ENCODE measurements at places on chromosomes 13 and 19.

- peak; percentile 15 for DNase-seq
These were observed at the start of gene KLF12 for GRCh38 chr13:74134221-74134776. KLF12 (minus strand) TSS chr13:74134404.

GRCh38 chr19:15402411-15403150 is 16.2 kb downstream of the AKAP8L start:
- no peak for DNase-seq

DNA sequence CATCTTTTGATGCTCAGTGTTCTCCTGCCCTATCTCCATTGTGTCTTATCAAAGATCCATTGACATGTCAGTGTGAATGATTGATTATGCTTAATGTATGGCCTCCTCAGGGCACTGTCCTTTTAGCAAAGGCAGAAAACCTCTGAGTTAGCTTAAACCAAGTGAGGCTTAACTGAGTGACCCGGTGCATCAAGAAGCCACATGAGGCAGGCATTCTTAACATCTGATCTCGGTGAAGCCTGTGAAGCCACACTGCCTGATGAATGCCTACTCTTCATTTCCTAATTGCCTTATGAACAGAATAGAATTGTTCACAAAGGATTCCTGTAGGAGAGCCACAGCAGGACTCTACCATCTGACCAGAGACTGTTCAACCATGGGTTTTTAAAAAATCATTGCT is 168.1 kb upstream of the SOX21 start:
- no peak for DNase-seq

GRCh38 chr19:21568816-21569493 is 63.6 kb downstream of the ZNF429 start:
- DNase-seq = peak; percentile 88

DNA sequence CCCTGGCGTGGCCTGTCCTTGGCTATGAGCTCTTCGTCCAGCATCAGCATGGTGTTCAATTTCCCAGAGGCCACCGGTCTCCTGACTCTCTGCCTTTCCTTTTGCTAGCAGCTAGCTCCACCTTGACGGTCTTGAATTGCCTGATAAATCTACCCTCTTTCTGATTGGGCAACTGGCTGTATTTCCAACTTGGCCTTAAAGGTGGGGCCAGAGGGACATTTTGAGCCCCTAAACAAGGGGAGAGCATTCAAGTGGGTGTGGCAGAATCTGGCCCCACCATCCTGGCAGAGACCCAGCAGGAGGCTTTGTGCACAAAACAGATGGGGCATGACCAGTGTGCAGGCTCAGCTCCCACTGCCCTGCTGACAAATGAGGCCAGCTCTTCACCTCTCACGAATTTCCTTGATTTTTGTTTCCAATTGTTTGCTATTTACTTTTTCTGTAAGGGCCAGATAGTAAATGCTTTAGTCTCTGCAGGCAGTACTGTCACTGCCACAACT is 148.9 kb upstream of the VSTM2B start:
- no peak for DNase-seq

DNA sequence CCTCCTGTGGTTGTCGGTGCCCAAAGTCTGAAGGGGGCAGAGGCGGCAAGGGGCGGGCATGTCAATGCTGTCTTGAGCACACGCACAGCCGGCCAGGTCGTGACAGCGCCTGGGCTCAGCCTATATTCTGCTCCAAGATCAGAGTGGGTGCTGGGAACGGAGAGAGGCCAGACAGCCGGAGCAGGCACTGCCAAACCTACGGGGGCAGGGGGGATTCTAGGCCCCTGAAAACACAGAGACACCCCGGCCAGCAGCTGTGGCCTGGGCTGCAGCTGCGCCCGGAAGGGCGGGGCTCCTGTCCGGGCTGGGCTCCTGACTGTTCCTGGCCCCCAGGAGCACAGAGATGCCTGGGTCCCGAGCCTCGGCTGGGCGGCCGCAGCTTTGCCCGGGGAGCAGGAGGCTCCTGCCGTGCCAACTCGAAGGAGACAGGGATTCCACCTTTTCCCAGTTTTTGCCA is 2662.9 kb upstream of the PCDH20 start:
- no peak for DNase-seq

DNA sequence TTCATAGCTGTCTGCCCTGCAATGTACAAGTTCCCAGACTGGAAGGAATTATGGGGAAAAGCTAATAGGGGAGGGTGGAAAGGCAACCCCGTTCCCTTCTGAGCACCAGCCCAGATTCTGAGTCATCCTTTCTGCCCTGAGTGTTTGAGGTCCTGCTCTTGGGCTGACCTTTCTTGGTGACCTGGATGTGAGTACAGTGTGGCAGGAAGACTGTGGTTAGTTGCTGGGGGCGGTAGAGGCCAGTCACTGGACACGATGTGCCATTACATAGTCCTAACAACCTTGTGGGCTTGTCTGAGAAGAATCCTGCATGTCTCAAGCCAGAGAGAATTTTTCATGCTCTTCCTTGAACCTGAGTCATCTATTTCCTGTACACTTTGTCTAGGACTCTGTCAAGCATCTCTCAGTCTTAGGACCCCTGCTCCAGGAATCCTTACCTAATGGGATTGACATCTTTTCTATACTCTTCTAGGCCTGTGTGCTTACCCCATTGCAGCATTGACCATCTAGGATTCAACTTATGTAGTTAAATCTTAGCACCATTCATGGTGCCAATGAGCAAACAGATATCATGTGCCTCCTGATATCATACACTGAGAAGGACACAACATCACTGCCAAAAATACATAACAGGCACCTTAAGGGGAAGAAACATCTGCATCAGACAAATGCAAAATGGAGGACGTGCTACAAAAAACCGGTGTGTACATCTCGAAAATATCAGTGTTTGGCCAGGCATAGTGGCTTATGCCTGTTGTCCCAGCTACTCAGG is 8.1 kb upstream of the ANGPTL4 start:
- DNase-seq = peak; percentile 96

DNA sequence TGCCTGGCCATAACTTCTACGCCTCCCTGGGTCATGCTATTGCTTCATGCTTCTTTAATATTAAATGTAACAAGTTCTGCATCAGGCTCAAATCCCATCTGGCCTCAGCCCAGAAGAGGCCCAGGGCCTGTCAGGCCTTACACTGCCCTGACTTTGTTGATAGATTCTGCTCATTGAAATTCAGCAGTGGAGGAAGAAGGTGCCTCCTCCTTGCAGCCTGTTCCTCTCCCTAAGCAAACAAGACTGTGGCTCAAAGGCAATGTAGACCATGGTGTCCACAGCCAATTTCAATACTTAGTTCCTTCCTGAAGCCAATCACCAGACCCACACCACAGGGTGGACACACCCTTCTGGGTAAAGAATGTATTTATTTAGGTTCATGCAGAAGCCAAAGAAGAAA is 59.4 kb downstream of the LACC1 start:
- no peak for DNase-seq

DNA sequence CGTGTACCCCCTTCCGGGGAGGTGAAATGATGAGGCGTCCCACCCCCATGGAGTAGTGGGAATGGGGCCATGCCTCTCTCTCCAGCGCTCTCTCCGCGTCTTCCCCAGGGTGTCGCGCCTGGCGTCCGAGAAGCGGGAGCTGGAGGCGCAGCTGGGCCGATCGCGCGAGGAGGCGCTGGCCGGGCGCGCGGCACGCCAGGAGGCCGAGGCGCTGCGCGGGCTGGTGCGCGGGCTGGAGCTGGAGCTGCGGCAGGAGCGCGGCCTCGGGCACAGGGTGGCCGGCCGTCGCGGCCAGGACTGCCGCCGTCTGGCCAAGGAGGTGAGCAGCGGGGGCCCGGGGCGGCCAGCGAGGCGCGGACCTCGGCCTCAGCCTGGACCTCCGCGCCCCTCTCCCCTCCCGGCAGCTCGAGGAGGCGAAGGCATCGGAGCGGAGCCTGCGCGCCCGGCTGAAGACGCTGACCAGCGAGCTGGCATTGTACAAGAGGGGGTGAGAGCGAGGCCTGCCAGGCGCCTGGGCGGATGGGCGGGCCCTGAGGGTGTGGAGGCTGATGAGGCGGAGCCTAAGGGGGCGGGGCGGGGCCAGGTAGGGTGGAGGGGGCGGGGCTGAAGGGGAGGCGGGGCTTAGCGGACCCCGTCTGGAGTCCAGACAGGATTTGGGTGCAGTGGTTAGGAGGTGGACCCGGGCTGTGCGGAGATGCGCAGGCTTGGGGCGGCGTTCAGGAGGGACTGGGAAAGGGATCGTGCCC is 7.7 kb downstream of the PGLYRP1 start:
- DNase-seq = peak; percentile 57

GRCh38 chr13:41416276-41416675 is 41.1 kb upstream of the RGCC start:
- DNase-seq = peak; percentile 46

- DNase-seq = no peak
These were observed 10.4 kb upstream of the TBC1D4 start for GRCh38 chr13:75492389-75492788.

DNA sequence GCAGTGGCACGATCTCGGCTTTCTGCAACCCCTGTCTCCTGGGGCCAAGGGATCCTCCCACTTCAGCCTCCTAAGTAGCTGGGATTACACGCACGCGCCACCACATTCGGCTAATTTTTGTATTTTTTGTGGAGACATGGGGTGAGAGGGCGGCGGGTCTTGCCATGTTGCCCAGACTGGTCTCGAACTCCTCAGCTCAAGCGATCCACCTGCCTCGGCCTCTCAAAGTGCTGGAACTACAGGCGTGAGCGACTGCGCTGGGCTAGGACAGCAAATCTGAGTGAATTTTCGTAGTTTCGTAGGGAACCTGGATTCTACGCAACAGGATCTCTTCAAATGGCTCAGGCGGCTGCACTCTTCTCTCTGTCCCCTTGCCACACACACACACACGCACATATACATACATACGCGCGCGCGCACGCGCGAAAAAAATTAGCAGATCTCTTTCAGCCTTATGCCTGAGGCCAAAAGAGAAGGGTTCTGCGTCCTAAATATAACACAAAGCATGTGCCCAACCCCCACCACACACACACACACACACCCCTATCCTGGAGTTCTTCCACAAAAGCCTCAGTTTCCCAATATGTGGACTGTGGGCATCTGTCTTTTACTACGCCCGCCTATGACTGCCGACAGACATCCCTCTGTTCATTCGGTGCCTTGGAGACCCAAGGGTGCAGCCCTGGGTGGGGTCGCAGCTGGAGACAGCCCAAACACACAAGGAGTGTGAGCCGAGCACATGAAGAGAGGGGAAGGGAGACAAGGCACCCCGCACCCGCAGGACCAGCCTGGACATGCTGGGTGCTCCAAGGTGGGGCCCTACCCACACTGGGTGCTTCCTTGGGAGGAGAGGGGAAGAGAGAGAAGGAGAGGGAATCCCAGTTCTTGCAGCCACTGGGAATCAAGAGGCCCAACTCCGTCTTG is 616 bp downstream of the PINLYP start:
- no peak for DNase-seq

DNA sequence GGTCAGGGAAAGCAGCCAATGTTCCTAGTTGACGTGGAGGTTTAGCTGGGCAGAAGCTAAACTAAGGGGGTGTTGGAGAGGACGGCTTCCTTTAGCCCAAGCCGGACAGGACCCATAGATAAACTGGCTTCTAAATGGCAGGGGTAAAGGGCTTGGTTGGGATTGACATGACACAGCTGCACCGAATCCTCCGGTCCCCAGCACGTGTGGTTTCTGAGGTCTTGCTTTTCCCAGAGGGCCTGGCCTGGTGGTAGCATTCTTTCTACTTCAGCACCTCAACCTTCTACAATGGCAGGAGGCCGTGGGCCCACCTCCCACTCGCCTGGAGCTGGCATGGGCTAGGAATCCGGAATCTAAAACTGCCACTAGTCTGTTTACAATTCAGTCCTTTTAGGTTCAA is 163.0 kb downstream of the FGF9 start:
- DNase-seq = no peak

DNA sequence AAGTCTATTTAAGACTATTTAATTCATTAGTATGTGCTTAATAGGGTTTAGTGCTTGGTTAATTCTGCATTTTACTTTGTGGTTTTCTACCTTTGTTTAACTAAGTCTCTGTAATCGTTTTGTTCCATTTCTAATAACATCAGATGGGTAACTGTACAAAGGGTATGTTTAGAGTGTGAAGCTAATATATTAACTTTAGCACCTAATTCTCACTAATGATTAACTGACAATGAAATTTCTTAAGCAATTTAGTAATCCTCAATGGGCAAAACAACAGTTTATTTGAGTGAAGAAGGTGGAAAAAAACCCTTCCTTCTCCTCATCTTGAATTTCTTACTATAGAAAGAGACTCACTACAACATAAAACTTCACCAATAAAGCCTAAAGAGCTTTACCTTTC is 448.1 kb upstream of the MIR17HG start:
- DNase-seq = no peak

GRCh38 chr13:30318026-30318425 is 10.7 kb upstream of the KATNAL1 start:
- no peak for DNase-seq

DNA sequence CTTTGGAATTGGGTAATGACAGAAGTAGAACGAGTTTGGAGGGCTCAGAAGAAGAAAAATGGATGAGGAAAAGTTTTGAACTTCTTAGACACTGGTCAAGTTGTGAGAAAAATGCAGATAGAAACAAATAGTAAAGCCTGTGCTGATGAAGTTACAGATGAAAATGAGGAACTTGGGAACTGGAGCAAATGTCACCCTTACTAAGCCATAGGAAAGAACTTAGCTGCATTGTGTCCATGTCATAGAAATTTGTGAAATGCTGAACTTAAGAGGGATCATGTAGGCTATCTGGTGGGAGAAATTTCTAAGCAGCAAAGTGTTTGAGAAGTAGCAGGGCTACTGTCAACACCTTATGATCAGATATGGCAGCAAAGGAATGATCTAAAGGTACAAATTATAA is 289.2 kb upstream of the PCDH9 start:
- peak; percentile 30 for DNase-seq

DNA sequence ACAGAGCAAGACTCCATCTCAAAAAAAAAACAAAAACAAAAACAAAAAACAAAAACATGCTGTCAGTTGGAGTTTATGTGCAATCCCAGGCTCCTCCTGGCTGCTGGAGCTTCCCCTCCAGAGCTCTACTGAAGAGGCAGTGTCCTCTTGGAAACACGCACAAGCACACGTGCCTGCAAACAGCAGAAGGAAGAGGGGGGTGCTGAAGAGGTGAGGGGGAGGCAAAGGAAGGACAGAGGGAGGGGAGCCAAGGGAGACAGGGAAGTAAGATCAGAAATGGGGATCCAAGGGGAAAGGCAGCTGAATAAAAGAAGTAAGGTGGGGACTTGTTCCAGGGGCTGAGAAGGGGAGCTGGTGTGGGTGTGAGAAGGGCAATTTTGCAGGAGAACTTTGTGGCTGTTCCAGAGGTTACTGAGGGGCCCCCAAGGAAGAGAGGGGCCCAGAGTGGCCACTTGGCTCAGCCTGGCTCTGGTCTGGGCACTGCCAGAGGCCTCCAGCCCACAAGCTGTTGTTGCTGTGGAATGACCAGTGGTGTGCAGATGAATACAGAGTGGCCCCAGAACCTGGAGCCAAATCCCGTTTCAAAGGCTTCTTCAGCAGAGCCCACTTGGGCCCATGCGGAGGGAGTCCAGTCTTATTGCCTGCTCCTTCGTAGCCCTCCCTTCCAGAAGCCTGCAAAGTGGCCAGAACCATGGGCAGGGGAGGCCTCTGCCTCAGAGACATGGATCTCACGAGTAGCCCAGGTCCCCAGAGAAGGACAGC is 34.4 kb downstream of the LYL1 start:
- no peak for DNase-seq

GRCh38 chr13:38830442-38831045 is 143.7 kb downstream of the FREM2 start:
- no peak for DNase-seq

GRCh38 chr13:32340914-32341313 is 25.6 kb downstream of the BRCA2 start:
- DNase-seq = peak; percentile 71
